A172 (cell line): ENCODE measurements at places on chromosomes 3 and 15. TPM values are rescaled to one million over a fixed set of nuclear protein-coding genes. Genes with fewer than 3 reads are reported as not detected.

The DLEC1 gene
- total RNA-seq = not detected in 2 replicates

The TMED3 gene
- total RNA-seq = 108 and 115 TPM in 2 replicates

The ZNF106 gene
- 37.4 and 45.4 TPM in 2 replicates for total RNA-seq

The C2CD4B gene
- not detected in 2 replicates for total RNA-seq

The PLA1A gene
- not detected in 2 replicates for total RNA-seq

The REC114 gene
- total RNA-seq = not detected in 2 replicates

The ADCY5 gene
- 0.84 and 0.90 TPM in 2 replicates for total RNA-seq

The TEX55 gene
- not detected in 2 replicates for total RNA-seq

The OR5H6 gene
- not detected in 2 replicates for total RNA-seq

The IQCF5 gene
- total RNA-seq = not detected in 2 replicates

The LRRK1 gene
- total RNA-seq = 1.9 and 5.3 TPM in 2 replicates

The ERICH6 gene
- total RNA-seq = not detected in 2 replicates

The NLGN1 gene
- total RNA-seq = 0.50 and 0.72 TPM in 2 replicates

The COPG1 gene
- 296 and 315 TPM in 2 replicates for total RNA-seq

The CLDN18 gene
- 0.07 and 0.26 TPM in 2 replicates for total RNA-seq

The GPR149 gene
- not detected in 2 replicates for total RNA-seq

The PLXNA1 gene
- total RNA-seq = 51.3 and 55.1 TPM in 2 replicates

The EHD4 gene
- 15.4 and 15.5 TPM in 2 replicates for total RNA-seq

The GOLGA8R gene
- 0.43 and 1.8 TPM in 2 replicates for total RNA-seq

The NOX5 gene
- total RNA-seq = not detected in 2 replicates

The FSIP1 gene
- 0.41 and 0.86 TPM in 2 replicates for total RNA-seq

The TRPC1 gene
- total RNA-seq = 23.0 and 34.8 TPM in 2 replicates

The SNX22 gene
- total RNA-seq = 0.78 and 1.3 TPM in 2 replicates

The TRPM1 gene
- 0.05 TPM in 1 of 2 replicates, not detected in the other for total RNA-seq

The SIDT1 gene
- 0.02 TPM in 1 of 2 replicates, not detected in the other for total RNA-seq

The TMEM40 gene
- 2.9 TPM in 1 of 2 replicates, not detected in the other for total RNA-seq

The EFHB gene
- total RNA-seq = 0.71 TPM in 1 of 2 replicates, not detected in the other

The MYL3 gene
- 0.57 and 1.3 TPM in 2 replicates for total RNA-seq

The SLC27A2 gene
- not detected in 2 replicates for total RNA-seq

The RUVBL1 gene
- total RNA-seq = 169 and 205 TPM in 2 replicates

The CSPG4 gene
- total RNA-seq = 132 and 171 TPM in 2 replicates

The SLC2A2 gene
- 0.07 TPM in 2 replicates for total RNA-seq

The KCNMB3 gene
- total RNA-seq = 2.4 and 3.5 TPM in 2 replicates

The SEMA5B gene
- not detected in 2 replicates for total RNA-seq
